ENCODE measurements at places on chromosomes 7 and 10. TPM values are rescaled to one million over a fixed set of nuclear protein-coding genes. Genes with fewer than 3 reads are reported as not detected.

ERLIN1 gene
- total RNA-seq: 44.3 TPM

CPED1 gene
- 3.4 TPM for total RNA-seq

DNA sequence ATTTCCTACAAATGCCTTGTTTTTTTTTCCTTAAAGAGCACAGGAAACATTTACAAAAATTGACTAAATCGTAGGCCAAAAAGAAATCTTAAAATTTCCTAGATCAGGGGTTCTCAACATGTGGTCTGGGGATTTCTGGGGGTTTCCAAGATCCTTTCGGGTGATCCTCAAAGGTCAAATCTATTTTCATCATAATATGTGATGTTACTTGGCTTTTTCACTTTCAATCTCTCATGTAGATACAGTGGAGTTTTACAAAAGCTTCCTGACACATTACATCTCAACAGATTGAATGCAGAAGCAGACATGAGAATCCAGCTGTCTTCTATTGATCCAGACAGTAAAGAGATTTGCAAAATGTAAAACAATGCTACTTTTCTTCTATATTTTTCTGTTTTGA, 497.3 kb downstream of the INHBA start:
- no peak for DNase-seq

- no peak for DNase-seq
These were observed 6.4 kb upstream of the CPA5 start for GRCh38 chr7:130338233-130338632.

GRCh38 chr7:158443014-158443687, 144.5 kb downstream of the PTPRN2 start:
- no peak for DNase-seq

- no peak for DNase-seq
These were observed 262.2 kb downstream of the WDR11 start for GRCh38 chr10:121113385-121113696.

GRCh38 chr10:37872955-37873354, 15.5 kb upstream of the ZNF248 start:
- DNase-seq: no peak

- DNase-seq: no peak
These were observed 1.3 kb downstream of the GJD4 start for GRCh38 chr10:35606430-35606829.

- no peak for DNase-seq
These were observed 32.4 kb downstream of the SPDYE6 start for GRCh38 chr7:102323914-102324195.

IGF2BP3 gene
- total RNA-seq: not detected

PLAU gene
- total RNA-seq: 3.5 TPM

DNA sequence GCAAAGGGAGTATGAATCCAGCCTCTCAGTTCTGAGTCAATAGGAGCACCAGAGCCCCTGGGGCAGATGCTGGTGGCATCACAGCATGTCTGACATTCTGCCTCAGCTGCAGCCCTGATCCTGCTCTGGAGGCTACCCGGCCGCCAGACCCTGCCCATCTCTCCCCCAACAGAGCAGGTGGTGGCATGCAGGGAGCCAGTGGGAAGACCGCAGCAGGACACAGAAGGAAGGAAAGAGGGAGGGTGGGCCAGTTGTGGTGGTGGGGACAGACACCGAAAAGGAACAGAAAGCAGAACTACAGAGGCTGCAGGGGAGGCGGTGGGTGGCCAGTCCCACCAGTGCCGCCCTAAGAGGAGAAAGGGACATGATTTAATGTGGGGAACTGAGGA, 35.3 kb downstream of the BLNK start:
- DNase-seq: no peak

RNF133 gene
- 1.3 TPM for total RNA-seq

ADAP1 gene
- 166 TPM for total RNA-seq

- DNase-seq: no peak
These were observed 171.7 kb downstream of the DNAJB6 start for GRCh38 chr7:157508477-157508881.

VSTM2A gene
- 1.3 TPM for total RNA-seq

SLC39A12 gene
- 0.08 TPM for total RNA-seq

WEE2 gene
- not detected for total RNA-seq

DNA sequence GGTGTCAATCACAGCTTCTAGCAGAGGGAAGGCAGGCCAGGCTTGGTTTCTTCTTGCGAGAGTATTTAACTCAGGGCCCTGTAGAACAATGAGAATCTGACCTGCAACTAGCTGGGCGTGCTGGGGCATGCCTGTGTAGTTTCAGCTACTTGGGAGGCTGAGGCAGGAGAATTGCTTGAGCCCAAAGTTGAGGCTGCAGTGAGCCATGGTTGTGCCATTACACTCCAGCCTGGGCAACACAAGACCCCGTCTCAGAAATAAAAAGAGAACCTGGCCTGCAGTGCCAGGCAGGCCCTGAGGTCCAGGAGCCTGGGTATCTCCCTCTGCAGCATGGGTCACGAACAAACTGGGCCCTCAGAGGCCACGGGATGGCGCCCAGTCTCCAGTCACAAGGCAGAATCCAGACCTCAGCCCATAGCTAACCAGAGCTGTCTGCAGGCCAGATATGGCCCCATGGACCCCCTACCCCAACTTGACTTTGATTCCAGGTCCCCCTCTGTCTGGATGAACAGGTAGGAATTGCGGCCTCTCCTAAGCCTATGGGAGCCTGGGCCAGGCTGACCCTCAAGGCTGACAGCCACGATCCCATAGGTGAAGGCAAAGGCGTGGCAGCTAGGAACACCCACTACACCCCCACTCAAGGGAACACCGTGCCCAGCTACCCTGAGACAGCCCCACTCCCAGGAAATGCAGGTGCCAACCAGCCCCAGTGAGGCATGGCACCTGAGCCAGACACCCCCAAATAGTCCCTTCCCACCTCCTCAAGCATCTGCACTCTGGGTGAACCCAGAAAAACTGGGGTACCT, 102.7 kb upstream of the TNRC18 start:
- peak; percentile 51 for DNase-seq

- no peak for DNase-seq
These were observed 89.6 kb downstream of the CABCOCO1 start for GRCh38 chr10:61752111-61753011.

DNA sequence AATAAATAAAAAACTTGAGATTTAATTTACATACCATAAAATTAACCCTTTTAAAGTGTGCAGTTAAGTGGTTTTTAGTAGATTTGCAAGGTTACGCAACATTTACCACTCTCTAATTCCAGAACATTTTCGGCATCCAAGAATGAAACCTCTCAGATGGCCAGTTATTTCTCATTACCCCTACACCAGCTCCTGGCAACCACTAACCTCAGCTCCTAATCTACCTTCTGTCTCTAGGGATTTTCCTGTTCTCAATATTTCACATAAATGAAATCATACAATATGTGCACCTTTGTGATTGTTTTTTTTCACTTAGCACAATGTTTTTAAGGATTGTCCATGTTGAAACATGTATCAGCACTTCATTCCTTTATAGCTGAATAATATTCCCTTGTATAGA, 45.1 kb downstream of the INPP5F start:
- DNase-seq: no peak

TMEM236 gene
- 59.6 TPM for total RNA-seq

- no peak for DNase-seq
These were observed 5.1 kb upstream of the SMC3 start for GRCh38 chr10:110562348-110562747.

GRCh38 chr7:78399033-78399769, 600.6 kb downstream of the PHTF2 start:
- no peak for DNase-seq

GRCh38 chr10:49478819-49479218, 60.1 kb downstream of the ERCC6 start:
- no peak for DNase-seq

IFIT3 gene
- total RNA-seq: 10.3 TPM

CNNM2 gene
- 34.5 TPM for total RNA-seq

DNA sequence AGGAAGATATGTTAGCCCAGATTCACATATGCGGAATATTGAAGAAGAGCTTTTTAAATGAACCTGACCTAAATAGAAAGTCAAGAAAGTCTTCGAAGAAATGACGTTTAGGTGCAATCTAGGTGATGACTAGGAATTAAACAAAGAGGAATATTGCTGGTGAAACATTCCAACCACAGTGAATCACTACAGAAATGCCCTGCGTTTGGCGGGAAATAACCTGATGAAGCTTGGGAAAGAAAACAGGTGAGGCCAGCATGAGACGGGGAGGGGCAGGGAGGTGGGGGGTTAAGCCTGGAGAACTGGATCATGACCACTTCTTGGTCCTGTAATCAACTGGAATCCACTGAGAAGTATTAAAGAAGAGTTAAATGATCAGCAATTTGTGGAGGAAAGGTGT, 299.4 kb upstream of the VSTM2A start:
- DNase-seq: no peak

- DNase-seq: no peak
These were observed 371.9 kb upstream of the ZMIZ1 start for GRCh38 chr10:78696791-78697395.

DNA sequence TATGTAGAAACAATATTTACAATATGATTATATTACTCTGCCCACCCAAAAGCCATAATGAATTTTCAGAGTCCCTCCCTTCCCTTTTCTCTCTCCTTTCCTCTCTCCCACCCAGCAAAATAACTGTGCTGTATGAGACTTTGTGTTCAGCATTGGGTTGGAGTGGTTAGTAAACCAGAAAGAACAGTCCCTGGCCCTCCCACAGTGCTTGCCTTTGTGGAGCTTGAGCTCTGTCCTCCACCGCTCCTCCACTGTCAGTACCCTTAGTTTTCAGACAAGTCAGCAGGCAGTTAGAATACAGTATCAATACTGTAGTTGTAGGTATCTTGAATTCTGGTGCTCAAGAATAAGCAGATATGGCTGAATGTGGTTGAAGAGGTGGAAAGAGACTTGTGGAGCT, 92.7 kb downstream of the CDK14 start:
- DNase-seq: no peak

TAS2R41 gene
- total RNA-seq: not detected

HMX3 gene
- total RNA-seq: 1.2 TPM

DNA sequence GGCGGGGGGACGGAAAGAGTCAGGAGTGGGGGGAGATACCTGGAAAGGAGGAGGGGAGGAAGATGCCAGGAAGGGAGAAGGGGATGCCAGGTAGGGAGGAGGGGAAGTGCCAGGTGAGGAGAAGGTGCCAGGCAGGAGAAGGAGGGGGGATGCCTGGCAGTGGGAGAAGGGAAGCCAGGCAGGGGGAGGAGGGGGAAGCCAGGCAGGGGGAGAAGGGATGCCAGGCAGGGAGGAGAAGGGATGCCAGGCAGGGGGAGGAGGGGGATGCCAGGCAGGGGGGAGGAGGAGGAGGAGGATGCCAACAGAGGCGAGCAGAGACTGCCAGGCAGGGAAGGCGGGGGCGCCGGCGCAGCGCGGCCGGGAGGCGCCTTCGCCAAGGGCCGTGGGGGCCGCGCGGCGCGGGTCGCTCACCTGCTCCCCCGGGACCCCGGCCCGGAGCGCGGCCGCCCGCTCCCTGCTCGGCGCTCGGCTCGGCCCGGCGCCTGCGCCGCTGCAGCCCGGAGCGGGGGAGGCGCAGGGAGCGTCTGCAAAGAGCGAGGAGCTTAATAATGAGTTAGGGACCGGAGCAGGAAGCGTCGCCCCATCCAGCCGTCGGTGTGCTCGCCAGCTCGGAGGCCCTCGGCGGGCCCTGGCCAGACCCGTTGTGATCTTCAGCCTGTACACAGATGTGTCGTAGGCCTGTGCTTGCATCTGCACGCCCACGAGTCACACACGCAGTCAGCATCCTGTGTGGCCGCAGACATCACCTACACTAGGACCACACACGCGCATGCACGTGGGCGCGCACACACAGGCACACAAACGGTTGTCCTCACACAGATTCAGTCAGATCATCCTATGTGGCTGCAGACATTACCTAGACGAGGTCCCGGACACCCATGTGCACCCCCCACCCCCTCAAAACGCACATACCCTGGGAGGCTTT, 28.4 kb upstream of the SMARCD3 start:
- no peak for DNase-seq

DNA sequence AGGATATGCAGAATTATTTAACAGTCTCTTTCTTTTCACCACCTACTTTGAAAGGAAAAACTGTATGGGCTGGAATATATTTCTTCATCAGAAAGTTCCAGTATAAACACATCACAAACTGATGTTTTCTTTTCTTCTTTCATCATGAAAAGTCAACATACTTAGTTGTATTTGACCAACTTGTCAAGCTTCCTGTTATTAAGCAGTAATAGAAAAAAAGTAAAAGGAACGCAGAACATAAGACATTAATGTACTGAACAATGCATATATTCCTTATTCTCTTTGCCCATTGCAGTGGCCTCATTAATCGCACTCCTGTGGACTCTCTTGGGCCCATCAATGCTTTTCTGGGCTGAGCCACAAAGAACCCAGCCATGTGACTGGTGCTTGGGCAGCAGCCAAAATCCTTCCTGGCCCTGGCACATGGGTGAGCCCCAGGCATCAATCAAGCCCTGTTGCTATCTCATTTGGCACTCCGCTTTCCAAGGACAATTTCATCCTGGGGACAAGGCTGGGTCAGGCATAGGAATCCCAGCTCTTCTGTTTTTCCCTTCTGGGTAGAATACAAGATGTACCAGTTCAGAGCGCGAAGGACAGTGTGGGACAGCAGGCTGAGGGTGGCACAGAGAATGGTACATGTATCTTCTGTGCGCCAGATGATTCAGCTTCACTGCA, 42.3 kb downstream of the RHOBTB1 start:
- DNase-seq: no peak

DNA sequence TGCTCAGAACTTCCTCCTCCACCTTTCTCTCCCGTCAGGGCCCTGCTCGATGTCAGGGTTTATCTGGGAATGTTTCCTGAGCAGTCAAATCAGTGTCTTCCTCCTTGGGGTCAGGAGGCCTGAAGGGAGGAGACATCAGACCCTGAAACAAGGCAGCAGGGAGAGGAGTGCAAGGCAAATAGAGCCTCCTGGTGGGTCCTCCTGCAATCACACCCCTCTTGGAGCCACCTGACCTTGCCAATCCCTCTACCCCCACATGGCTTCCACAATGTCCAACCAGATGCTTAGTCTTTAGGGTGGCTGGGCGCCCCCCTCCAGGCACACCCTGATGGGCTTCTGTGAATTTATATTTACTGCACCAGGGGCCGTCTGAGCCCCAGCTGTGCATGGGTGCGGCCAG, 12.2 kb downstream of the GPR26 start:
- no peak for DNase-seq

LIPF gene
- total RNA-seq: not detected

- no peak for DNase-seq
These were observed 141.2 kb downstream of the ELAPOR2 start for GRCh38 chr7:86918245-86918644.

GRCh38 chr7:158264881-158265742, 322.5 kb downstream of the PTPRN2 start:
- no peak for DNase-seq
